Activated CD8-positive, alpha-beta T cell treated with anti-CD3 and anti-CD28 coated beads, Interleukin-2, amount 10 ng/mL, durations not matched to agents 7 days and 5 days (primary cell): ENCODE measurements at places on chromosomes 11 and 22. TPM values are rescaled to one million over a fixed set of nuclear protein-coding genes. Genes with fewer than 3 reads are reported as not detected.

The OR5A1 gene
- total RNA-seq = not detected

The IL18 gene
- total RNA-seq = 0.26 TPM

The KCNQ1OT1 gene
- total RNA-seq = 0.24 TPM

The OR51B2 gene
- total RNA-seq = not detected

The CD3G gene
- 227 TPM for total RNA-seq

The PATE4 gene
- total RNA-seq = not detected

The C11orf97 gene
- not detected for total RNA-seq

The TRIM29 gene
- total RNA-seq = not detected

The DTX4 gene
- 0.18 TPM for total RNA-seq

The ARHGAP1 gene
- total RNA-seq = 69.1 TPM

The PLAAT2 gene
- total RNA-seq = 0.57 TPM

The VWCE gene
- total RNA-seq = 2.2 TPM

The MOGAT2 gene
- total RNA-seq = not detected

The FGF19 gene
- not detected for total RNA-seq

The SUSD2 gene
- 1.3 TPM for total RNA-seq

The RAC2 gene
- total RNA-seq = 1,252 TPM

The KRTAP5-9 gene
- not detected for total RNA-seq

The OR10D3 gene
- not detected for total RNA-seq

The SPON1 gene
- 0.47 TPM for total RNA-seq

The SCO2 gene
- 11.7 TPM for total RNA-seq

The OR6T1 gene
- not detected for total RNA-seq

The MUC5AC gene
- not detected for total RNA-seq

The SCUBE1 gene
- not detected for total RNA-seq

The CD248 gene
- 80.8 TPM for total RNA-seq

The OR52A1 gene
- not detected for total RNA-seq

The SAA2 gene
- total RNA-seq = not detected

The OR8G5 gene
- total RNA-seq = not detected

The HTR3A gene
- total RNA-seq = not detected

The CFAP300 gene
- not detected for total RNA-seq

The VSIG2 gene
- total RNA-seq = not detected

The CSF2RB gene
- total RNA-seq = 1.4 TPM

The PGGHG gene
- 541 TPM for total RNA-seq

The DRD4 gene
- total RNA-seq = 0.76 TPM

The SLC22A8 gene
- total RNA-seq = not detected

The GGT1 gene
- total RNA-seq = 23.6 TPM

The GTPBP1 gene
- 73.9 TPM for total RNA-seq

The LRRC55 gene
- not detected for total RNA-seq
